ENCODE measurements at places on chromosomes 3 and 15.

DNA sequence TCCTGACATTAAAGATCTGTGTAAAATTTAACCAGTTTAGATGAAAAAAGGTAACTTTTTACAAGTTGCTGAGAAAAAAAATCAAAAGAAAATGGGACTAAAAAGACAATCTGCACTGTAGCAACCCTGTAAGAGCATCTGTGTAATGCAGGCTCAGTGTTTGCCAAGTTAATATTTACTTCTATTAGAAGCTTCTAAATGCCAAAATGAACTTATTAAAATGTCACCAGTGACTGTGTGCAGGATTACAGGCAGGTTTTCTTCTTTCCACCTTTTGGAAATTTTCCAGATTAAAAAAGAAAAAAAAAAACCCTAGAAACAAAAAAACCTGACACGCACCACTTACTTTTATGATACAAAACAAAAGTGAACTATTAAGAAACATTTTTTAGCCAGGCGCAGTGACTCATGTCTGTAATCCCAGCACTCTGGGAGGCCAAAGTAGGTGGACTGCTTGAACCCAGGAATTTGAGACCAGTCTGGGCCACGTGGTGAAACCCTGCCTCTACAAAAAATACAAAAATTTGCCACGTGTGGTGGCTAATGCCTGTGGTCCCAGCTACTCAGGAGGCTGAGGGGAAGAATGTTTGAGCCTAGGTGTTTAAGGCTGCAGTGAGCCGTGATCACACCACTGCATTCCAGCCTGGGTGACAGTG lies 87.2 kb downstream of the TJP1 start:
- DNase-seq, result no peak

GRCh38 chr3:1774597-1774996 lies 324.1 kb upstream of the CNTN4 start:
- DNase-seq, result no peak

GRCh38 chr15:75928680-75929608 lies 25.3 kb downstream of the FBXO22 start:
- DNase-seq, result no peak

GRCh38 chr3:87225659-87226058 lies 1.4 kb upstream of the CHMP2B start:
- no peak for DNase-seq

GRCh38 chr3:129389572-129389937 lies 38.9 kb downstream of the EFCAB12 start:
- DNase-seq, result no peak

DNA sequence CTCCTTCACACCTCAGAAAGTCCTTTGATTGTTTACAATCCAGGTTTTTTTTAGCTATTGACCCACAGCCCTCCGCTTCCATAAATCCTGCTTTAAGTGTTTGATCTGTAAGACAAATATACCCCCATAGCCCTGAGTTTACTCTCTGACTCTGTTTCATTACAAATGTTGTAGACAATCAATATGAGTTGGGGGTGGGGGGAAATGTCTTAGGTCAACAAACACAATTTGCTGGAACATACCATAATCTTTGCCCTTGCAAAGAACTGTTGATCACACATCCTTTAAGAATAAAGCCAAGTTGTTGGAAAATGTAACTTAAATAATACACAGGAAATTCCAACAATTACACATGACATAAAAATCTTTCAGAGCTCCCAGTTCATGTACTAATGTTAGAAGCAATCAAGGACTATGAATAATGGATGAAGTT lies 301.8 kb upstream of the SEMA6D start:
- no peak for DNase-seq

DNA sequence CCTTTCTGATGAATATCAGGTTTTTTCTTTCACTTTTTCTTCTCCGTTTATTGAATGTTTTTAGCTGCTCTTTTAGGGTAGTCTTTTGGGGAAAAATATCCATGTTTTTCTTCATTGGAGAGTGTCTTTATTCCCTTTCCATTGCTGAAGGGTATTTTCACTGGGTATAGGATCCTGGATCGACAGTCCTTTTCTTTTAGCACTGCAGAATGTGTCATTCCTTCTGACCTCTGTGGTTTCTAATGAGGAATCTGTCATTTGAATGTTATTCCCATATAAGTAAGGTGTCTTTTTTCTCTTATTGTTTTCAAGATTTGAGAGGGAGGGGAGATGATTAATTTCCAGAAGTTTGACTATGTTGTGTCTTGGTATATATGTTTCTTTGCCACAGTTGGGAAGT lies 96.8 kb downstream of the BBX start:
- no peak for DNase-seq

DNA sequence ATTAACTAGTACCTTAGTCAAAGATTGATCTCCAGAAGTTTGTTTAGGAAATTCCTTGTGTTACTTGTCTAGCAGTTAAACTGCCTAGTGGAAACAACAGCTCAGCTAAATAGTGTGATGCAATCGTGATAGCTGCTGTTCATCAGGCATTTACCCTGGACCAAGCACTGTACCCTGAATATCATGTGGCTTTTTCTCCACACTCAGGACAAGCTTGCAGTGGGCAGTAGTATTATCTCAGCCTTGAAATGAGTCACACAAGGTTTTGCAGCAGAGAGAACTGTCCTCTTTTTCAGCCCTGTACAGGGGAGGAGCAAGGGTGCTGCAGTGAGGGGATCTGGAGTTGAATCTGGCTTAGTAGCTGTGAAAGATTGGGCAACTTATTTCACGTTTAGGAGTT lies 208.4 kb downstream of the TP63 start:
- DNase-seq, result no peak

DNA sequence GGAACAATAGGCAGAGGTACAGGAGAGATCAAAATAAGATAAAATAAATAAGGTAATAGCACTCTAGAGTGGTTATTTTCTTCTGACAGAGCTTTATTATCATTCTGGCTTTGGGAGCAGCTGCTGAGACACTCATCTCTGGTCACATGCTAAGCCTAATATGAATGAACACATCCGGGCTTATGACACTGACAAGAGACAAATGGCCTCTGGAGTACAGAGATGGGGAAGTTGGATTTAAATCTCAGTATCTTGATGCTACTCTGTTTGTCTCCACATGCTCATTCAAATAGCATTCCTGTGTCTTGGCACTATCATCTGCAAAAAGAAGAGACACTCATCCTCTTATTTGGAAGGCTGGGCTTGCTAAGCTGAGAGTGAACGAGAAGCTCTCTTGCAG lies 55.6 kb downstream of the TMEM45A start:
- DNase-seq, result no peak

- no peak for DNase-seq
Observed at GRCh38 chr3:196918968-196919367, 23.4 kb downstream of the NCBP2 start.

DNA sequence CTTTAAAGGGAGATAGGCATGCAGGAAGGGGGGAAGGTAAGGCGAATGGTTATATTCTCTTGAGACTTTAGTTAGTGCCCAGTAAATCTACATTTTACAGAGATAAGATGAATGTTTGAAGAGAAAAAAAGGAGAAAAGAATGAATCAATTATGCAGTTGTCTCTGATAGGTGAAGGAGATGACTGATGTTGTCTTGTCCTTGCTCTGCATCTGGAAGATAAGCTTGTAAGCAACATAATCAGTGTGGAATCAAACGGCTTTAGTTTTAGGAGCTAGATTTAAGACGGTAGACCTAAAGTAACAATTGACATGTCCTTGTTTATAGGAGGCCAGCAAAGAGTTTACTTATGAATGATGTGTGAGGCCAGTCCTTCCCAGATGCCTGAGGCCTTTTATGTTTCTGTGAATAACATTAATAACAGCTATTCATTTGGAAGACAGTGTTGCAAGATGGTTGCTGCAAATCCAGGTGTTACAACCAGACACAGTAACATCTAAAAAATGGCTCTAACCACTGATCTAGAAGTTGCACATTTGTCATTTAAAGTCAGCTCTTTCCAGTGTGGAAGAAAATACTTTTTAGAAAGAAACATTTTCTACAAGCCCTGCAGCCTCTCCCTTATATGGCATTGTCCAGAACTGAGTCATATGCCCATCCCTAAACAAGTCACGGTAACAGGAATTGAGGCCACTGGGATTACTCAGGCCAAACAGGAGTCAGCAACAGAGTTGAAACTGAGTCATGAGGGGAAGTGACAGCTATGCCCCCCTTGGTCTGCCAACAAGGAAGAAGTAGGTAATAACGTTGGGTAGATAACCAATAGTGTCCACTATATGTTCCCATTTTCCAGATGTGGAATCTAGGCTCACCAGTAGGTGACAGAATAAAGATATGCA lies 77.5 kb upstream of the FBN1 start:
- no peak for DNase-seq

DNA sequence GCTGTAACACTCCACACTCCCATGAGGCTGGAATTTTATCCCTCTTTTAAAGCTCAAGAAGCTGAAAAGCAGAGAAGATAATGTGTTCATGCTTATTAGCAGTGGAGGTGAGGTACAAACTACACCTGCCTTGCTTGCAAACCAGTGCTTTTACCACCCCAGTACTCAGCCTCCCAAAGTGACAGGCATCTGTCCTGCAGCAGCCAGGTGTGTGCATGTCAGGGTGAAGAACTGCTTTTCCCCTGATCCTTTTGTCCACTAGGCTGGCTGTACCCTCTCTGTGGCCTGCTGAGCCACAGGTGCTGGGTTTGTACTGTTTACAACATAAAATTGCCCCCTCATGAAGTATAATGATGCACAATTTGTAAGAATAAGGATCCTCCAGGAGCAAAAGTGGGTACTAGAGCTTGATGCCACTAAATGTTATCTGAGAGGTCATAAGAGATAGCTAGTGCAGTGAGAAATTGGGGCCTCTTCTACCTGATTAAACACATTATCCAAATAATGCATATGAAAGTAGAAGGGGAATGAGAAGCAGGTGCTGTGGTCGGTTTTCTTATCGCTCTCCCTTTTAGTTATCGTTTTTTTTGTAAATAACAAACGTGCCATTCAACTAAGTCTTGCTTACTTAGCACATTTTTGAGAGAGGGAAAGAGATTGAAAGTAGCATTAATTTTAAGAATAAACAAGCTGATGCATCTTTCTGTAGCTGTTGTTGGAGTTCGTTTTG lies 39.2 kb upstream of the GADL1 start:
- no peak for DNase-seq

DNA sequence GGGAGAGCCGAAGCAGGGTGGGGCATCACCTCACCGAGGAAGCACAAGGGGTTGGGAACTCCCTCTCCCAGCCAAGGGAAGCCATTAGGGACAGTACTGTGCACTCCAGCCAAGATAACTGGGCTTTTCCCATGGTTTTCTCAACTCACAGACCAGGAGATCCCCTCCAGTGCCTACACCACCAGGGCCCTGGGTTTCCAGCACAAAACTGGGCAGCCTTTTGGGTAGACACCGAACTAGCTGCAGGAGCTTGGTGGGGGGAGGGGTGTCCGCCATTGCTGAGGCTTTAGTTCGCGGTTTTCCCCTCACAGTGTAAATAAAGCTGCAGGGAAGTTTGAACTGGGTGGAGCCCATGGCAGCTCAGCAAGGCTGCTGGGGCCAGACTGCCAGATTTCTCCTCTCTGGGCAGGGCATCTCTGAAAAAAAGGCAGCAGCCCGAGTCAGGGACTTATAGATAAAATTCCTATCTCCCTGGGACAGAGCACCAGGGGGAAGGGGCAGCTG lies 129.6 kb upstream of the LMCD1 start:
- DNase-seq, result no peak

Data from breast epithelium (tissue), 4 donors.